ENCODE measurements at places on chromosomes 3 and 15.

- no peaks in the 10 kb centered on the region for H3K36me3 ChIP-seq
- H3K27me3 ChIP-seq: no peaks in the 10 kb centered on the region
- no peaks in the 10 kb centered on the region for H3K4me1 ChIP-seq
- no peak overlapping the region for H3K4me3 ChIP-seq
Measured at GRCh38 chr3:128415200-128415772, 51.4 kb downstream of the DNAJB8 start.

DNA sequence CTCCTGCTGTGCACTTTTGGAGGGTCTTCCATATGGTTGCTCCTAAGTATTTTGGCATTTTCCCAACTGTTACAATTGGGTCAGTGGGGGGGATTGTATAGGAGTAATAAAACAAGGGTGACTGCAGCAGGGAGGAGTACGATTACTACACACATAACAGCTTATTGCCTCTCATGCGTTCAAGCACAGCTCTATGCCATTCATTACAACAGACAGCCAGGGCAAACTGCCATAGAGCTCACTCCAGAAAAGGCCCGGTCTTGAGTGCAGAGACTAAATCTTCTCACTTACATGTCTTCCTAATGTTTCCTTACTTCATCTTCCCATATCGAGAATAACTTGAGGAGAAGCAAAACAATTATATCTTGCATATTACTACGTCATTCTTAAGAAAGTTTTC is 1.4 kb upstream of the CHMP2B start:
- H3K4me1 ChIP-seq: peaks cover 14% of the 10 kb centered on the region
- peaks cover 7% of the 10 kb centered on the region for H3K27me3 ChIP-seq
- peak overlapping the region; percentile 34 for H3K4me3 ChIP-seq

- no peaks in the 10 kb centered on the region for H3K36me3 ChIP-seq
- H3K4me3 ChIP-seq: no peak overlapping the region
- no peak overlapping the region for H3K27ac ChIP-seq
- DNase-seq: no peak
Measured at GRCh38 chr3:173502983-173503568, 105.5 kb downstream of the NLGN1 start.

DNA sequence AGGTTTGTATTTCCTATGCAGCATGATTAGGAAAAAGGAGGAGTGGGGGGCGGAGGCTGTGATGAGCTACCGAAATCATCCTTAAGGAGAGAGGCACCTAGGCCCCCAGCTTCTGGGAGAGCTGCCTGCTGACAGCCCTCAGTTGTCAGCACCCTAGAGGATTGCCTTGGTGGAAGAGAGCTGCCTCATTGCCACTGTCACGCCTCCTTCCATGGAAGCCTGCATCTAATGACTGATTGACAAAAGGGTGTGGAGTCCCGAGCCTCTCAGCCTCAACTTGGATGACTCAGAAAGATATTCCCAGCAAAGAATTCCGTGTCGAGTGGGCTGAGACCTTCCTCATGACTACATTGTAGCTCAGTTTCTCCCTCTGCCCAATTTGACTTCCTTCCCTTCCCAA is 320.4 kb upstream of the PROK2 start:
- peaks cover 13% of the 10 kb centered on the region for H3K4me1 ChIP-seq
- no peaks in the 10 kb centered on the region for H3K36me3 ChIP-seq
- no peak overlapping the region for H3K27ac ChIP-seq
- DNase-seq: no peak
- no peak overlapping the region for H3K4me3 ChIP-seq

DNA sequence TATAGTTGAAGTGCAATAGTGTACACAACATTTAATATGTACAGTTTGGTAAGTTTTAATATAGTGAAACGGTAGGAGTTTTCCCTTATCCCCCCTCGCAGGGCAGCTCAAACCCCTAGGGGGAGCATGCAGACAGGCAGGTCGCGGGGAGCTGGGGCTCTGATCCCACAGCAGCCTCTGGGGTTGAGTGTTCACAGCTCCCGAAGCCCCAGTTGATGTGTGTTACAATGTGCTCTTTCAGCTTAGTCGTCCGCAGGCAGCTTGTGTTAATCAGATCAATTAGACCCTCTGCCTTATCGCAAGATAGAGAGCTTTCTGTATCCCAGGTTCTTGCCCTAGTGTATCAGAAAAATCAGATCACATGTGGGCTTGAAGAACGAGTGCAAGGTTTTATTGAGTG is 143.1 kb upstream of the CHRNA7 start:
- no peak overlapping the region for H3K27ac ChIP-seq
- H3K27me3 ChIP-seq: peaks cover 53% of the 10 kb centered on the region
- no peaks in the 10 kb centered on the region for H3K4me1 ChIP-seq
- no peak overlapping the region for H3K4me3 ChIP-seq

- no peaks in the 10 kb centered on the region for H3K4me1 ChIP-seq
- H3K36me3 ChIP-seq: no peaks in the 10 kb centered on the region
- H3K4me3 ChIP-seq: no peak overlapping the region
- DNase-seq: no peak
- no peaks in the 10 kb centered on the region for H3K27me3 ChIP-seq
- no peak overlapping the region for H3K27ac ChIP-seq
Measured at GRCh38 chr3:46667061-46667621, 26.3 kb downstream of the ALS2CL start.

DNA sequence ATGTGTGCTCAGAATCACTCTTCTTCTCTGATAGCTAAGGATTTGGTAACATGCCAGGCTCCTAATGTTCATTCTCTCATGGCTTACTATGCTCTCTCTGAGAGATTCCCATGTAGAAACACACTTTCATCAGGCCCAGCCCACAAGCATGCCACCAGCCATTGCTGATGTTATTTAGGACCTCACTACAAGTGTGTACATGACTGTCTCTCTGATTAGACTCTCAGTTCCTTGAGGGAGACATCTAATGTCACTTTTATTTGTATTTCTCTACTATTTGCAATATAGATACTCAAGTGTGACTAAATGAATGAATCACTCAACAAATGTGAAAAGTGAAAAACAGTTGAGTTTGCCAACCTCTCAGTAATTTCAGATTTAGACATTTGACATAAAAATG is 84.3 kb upstream of the ARL6 start:
- H3K4me1 ChIP-seq: no peaks in the 10 kb centered on the region
- no peak overlapping the region for H3K27ac ChIP-seq
- no peak overlapping the region for H3K4me3 ChIP-seq
- peaks cover 5% of the 10 kb centered on the region for H3K27me3 ChIP-seq
- DNase-seq: no peak

- peaks cover 8% of the 10 kb centered on the region for H3K27me3 ChIP-seq
- DNase-seq: no peak
- H3K4me3 ChIP-seq: no peak overlapping the region
- H3K27ac ChIP-seq: no peak overlapping the region
Measured at GRCh38 chr15:73485372-73485771, 42.4 kb downstream of the REC114 start.
